ENCODE measurements at places on chromosomes 6 and 20.

DNA sequence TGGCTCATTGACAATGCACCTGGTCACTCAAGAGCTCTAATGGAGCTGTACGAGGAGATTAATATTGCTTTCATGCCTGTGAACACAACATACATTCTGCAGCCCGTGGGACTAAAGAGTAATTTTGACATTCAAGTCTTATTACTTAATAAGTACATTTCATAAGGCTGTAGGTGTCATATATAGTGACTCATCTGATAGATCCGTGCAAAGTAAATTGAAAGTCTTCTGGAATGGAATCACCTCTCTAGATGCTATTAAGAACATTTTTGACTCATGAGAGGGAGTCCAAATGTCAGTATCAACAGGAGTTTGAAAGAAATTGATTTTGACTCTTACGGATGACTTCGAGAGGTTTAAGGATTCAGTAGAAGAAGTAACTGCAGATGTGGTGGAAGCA is 267.9 kb downstream of the CLVS2 start:
- no peak for DNase-seq

DNA sequence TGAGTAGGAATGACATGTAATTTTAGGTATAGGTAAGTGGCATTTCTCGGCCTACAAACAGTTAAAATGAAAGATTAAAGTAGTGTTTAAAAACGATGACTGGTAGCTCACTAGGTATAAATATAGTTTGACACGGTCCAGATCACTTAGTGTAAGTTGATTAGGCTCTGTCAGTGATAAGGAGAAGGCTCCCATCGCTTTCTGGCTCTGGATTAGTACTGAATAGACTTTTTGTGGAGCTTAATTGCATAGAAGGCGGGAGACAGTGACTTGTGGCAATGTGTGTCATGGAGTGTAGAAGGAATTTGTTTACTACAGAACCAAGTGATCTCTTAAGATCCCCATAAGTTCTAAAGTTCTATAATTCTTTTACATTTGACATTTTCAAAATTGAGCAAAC is 6.7 kb downstream of the PYGB start:
- DNase-seq: no peak

- no peak for DNase-seq
Measured at GRCh38 chr20:12203981-12204380, 286.3 kb downstream of the BTBD3 start.

DNA sequence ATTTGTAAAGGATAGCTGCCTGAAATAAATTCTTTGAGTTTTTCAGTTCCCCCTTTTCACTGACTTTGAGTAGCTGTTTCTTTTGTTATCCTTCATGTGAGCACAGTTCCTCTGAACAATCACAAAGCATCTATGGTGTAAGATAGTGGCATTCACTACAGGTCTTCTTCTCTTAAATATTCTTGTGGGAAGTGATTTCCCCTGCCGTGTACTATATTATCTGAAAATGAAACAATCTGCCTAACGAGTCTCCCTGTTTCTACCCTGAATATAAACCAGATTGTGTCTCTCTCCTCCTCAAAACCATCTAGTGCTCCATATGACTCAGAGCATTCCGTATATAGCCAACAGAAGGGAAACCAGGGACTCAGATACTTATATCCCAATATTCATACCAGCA is 380.1 kb upstream of the SOX4 start:
- no peak for DNase-seq

GRCh38 chr20:56517211-56517610 is 7.3 kb upstream of the FAM209A start:
- DNase-seq: no peak

Data from cerebellar cortex (tissue), 1 donor.